ENCODE measurements at places on chromosomes 2 and 18.

DNA sequence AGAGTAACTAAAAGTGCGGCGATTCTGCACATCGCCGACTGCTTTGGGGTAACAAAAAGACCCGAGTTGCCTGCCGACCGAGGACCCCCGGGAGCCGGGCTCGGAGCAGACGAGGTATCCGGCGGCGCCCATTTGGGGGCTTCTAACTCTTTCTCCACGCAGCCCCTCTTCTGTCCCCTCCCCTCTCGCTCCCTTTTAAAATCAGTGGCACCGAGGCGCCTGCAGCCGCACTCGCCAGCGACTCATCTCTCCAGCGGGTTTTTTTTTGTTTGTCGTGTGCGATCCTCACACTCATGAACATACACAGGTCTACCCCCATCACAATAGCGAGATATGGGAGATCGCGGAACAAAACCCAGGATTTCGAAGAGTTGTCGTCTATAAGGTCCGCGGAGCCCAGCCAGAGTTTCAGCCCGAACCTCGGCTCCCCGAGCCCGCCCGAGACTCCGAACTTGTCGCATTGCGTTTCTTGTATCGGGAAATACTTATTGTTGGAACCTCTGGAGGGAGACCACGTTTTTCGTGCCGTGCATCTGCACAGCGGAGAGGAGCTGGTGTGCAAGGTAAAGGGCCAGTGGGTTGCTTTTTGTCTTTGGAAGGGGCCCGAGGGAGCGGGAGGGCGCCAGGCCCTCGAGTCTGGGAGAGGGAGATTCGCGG lies 1.4 kb downstream of the TRIB2 start:
- DNase-seq = peak; percentile 37
- peak overlapping the region; percentile 70 for H3K27ac ChIP-seq
- H3K36me3 ChIP-seq = no peaks in the 10 kb centered on the region
- peaks cover 34% of the 10 kb centered on the region for H3K4me1 ChIP-seq

- no peak overlapping the region for H3K4me3 ChIP-seq
- no peak overlapping the region for H3K27ac ChIP-seq
- H3K36me3 ChIP-seq = no peaks in the 10 kb centered on the region
- no peaks in the 10 kb centered on the region for H3K4me1 ChIP-seq
- H3K27me3 ChIP-seq = no peaks in the 10 kb centered on the region
Observed at GRCh38 chr2:223049356-223049755, 2.6 kb upstream of the KCNE4 start.

DNA sequence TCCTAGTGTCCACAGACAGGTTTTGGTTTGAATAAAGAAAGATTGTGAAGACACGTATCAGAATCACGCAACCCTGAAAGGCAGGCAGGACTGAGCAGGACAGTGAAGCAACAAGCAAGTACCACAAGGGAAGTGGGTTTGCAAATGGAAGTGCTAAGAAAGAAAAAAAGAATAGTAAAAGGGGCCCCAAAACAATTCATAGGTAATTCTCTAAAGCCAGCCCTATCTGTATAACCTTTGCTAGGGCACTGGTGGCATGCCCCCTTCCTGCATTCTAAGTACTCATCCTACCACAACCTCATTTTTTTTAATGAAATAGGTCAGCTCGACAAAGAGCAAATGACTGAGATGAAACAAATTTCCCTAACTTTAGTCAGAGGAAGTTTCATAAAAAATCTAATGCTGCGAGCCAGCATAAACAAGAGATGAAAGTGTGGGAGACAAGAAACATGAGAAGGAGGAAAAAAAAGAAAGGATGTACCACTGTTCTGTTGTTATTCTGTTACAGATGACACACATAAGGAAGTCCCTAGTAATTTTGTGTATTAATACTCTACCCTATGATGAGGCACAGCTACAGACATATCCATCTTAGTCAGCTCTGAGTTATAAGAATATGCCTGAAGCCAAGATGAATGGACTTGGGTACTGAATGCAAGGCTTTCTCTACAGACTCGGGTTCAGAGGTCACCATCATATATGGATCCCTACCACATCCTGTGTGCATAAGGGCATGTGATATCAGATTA lies 32.2 kb downstream of the IKZF2 start:
- H3K27me3 ChIP-seq = no peaks in the 10 kb centered on the region
- peaks cover 45% of the 10 kb centered on the region for H3K4me1 ChIP-seq
- no peaks in the 10 kb centered on the region for H3K36me3 ChIP-seq

DNA sequence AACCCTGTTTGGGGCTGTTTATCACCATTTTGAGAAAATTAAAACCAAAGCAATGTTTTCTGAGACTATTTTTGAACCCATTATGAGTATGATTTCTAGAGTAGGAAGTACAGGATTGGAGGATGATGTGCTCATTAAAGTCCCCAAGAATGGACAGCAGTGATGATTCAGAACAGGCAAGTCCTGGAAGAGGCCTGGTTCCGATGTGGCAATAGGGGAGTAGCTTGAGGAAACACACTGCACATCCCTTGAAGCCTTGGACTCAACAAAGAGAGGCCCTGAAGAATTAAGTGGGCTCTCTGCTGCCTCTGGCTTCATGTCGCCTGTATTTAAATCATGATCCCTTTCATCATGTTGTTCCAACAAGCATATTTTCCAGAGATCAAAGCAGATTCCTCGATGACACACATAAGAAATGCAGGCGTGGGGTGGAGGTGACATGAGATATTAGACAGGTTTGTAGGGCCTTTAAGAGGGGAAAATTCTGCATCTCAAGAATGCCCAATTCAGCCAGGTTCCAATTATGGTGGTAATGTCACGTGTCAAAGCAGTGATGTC lies 242.2 kb downstream of the FHOD3 start:
- no peaks in the 10 kb centered on the region for H3K36me3 ChIP-seq
- H3K27ac ChIP-seq = no peak overlapping the region
- no peaks in the 10 kb centered on the region for H3K4me1 ChIP-seq
- no peak overlapping the region for H3K4me3 ChIP-seq
- no peak for DNase-seq
- H3K27me3 ChIP-seq = no peaks in the 10 kb centered on the region

DNA sequence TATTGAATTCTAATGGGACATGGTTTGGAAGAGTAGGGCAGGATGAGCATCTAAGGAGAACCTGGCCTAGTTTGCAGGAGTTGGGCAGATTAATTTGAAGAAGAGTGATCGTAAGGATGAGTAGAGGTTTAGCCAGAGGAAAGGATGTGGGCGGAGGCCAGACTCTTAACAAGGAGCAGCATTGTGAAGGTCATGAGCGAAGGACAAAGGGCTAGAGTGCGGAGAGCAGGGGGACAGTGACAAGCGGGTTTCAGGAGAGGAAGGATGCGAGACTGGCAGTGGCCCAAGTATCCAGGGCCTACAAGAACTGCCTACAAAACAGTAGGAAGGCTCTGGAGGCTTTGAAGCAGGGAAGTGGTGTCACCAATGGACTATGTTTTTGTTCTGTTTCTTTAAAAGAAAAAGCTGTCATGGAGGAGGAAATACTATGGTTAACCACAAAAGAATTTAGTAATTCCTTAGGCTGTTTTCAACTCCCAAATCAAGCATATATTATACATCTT lies 20.1 kb downstream of the SLC66A3 start:
- peaks cover 6% of the 10 kb centered on the region for H3K36me3 ChIP-seq
- H3K27ac ChIP-seq = no peak overlapping the region
- peaks cover 13% of the 10 kb centered on the region for H3K4me1 ChIP-seq
- no peaks in the 10 kb centered on the region for H3K27me3 ChIP-seq
- no peak for DNase-seq
- no peak overlapping the region for H3K4me3 ChIP-seq

DNA sequence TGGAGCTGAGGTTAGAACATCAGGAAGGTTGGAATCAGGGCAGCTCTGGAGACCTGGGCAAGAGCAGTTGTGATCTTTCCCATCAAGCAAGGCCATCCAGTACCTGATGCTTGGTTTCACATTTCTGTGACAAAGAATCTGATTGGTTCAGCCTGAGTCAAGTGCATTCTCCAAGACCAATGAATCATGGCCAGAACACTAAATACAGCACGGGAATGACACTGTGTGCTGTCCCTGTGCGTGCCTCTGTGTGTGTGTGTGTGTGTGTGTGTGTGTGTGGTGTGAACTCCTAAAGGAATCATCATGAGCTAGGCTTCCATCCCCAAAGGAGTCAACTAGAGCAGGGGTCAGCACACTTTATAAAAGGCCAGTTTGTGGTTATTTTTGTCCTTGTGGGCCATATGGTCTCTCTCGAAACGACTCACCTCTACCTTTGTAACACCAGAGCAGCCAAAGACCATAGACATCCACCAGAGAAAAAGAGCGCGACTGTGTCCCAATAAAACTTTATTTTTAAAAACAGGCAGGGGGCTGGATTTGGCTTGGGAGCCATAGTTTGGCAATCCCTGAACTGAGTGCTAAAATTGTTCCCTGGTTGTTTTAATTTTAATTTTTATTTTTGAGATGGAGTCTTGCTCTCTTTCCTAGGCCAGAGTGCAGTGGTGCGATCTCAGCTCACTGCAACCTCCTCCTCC lies 99.7 kb downstream of the INHBB start:
- H3K36me3 ChIP-seq = no peaks in the 10 kb centered on the region
- no peak overlapping the region for H3K27ac ChIP-seq
- no peak for DNase-seq

GRCh38 chr2:163800951-163801381 lies 65.2 kb upstream of the FIGN start:
- H3K36me3 ChIP-seq = no peaks in the 10 kb centered on the region
- no peaks in the 10 kb centered on the region for H3K4me1 ChIP-seq
- no peak for DNase-seq
- H3K27ac ChIP-seq = no peak overlapping the region
- H3K4me3 ChIP-seq = no peak overlapping the region
- no peaks in the 10 kb centered on the region for H3K27me3 ChIP-seq

- no peak overlapping the region for H3K4me3 ChIP-seq
- no peak for DNase-seq
- no peak overlapping the region for H3K27ac ChIP-seq
- H3K36me3 ChIP-seq = peaks cover 30% of the 10 kb centered on the region
- H3K27me3 ChIP-seq = no peaks in the 10 kb centered on the region
Observed at GRCh38 chr2:238278626-238279323, 9.6 kb downstream of the PER2 start.

GRCh38 chr2:7517088-7517487 lies 599.9 kb downstream of the RNF144A start:
- no peak for DNase-seq
- no peaks in the 10 kb centered on the region for H3K36me3 ChIP-seq
- no peak overlapping the region for H3K4me3 ChIP-seq
- no peak overlapping the region for H3K27ac ChIP-seq

GRCh38 chr2:132668987-132669907 lies 758 bp downstream of the LYPD1 start:
- no peaks in the 10 kb centered on the region for H3K36me3 ChIP-seq
- no peak overlapping the region for H3K27ac ChIP-seq
- peak overlapping the region; percentile 54 for H3K4me3 ChIP-seq
- H3K4me1 ChIP-seq = peaks cover 23% of the 10 kb centered on the region

Data from common myeloid progenitor, CD34-positive (primary cell).